NCI-H1694 treated with DMSO at 0.1 percent for 48 hours (cell line): ENCODE measurements at places on chromosomes 4 and X.

- DNase-seq: no peak
These were observed 40.4 kb downstream of the EFHC2 start for GRCh38 chrX:44303119-44303518.

DNA sequence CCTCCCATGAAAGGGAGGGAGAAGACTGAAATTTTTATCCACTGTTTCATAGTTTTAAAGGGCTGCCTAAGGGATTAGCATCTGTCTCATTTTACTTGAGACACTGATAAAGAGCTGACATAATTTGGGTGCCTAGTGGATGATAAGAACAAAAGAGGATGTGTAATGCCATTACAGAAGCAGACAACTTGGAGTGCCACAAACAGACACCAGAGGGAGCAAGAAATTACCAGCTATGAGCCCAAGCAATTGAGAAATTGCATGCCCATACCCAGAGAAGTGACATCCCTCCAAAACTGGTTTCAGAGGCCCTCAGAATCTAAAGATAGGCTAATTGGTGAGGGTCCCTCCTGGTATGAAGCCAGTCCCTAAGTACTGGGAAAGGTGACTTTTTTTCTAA is 38.5 kb upstream of the POU3F4 start:
- no peak for DNase-seq

DNA sequence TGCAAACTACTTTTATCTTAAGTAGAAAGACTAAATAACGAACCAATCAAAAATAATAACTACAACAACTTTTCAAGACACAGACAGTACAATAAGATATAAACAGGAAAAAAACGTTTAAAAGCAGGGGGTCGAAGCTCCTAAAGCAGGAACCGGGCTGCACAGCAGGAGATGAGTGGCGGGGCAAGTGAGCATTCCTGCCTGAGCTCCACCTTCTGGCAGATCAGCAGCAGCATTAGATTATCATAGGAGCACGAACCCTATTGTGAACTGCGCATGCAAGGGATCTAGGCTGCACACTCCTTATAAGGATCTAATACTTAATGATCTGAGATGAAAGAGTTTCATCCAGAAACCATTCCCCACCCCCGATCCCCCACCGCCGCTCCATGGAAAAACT is 146.2 kb downstream of the TEX11 start:
- DNase-seq: no peak

DNA sequence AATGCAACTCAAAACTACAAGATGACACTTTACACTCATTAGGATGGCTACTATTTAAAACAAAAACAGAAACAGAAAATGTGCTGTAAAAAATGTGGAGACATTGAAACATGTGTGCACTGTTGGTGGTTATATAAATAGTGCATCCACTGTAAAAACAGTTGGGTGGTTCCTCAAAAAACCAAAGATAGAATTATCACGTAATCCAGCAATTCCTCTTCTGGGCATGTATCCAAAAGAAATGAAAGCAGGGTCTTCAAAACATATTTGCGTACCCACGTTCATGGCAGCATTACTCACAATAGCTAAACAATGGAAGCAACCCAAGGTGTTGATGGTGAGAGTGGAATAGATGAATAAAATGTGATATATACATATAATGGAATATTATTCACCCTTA is 967.2 kb downstream of the TRAM1L1 start:
- no peak for DNase-seq

GRCh38 chr4:14428125-14428524 is 574.2 kb upstream of the CPEB2 start:
- DNase-seq: no peak

DNA sequence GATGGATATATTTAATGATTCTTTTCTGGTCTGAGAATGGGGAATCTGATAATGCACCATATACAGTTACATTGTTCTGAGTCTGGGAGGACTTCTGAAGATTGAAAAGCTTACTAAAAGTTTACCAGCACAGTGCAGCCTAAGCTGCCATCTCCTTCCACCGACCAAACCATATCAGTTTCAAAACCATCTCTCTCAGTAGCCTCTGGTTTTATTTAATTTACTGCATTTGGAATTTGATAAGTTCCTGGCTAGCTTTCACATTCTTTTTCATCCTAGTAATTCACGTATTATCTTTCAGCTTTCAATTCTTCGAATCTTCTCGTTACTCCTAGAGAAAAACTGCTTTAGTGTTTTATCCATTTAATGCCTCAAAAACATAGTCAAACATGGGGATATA is 181.4 kb upstream of the HCCS start:
- no peak for DNase-seq

GRCh38 chr4:22115262-22115661 is 166.7 kb upstream of the KCNIP4 start:
- no peak for DNase-seq

DNA sequence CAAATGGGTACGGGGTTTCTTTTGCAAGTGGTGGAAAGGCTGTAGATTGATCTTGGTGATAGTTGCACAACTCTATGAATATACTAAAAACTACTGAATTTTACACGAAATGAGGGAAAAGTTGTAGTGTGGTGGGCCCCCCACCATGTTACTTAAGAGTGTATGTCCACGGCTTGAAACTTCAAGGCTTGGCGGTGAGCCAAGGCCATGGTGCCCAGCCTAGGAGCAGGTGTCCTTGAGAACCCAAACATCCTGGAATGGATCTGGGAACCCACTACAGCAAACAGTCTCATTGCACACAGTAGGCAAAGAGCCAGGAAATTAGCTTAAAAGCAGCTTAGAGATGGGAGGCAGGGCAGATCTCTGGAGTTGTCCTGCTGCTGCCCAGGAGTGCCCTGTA is 62.9 kb downstream of the BRCC3 start:
- DNase-seq: no peak

DNA sequence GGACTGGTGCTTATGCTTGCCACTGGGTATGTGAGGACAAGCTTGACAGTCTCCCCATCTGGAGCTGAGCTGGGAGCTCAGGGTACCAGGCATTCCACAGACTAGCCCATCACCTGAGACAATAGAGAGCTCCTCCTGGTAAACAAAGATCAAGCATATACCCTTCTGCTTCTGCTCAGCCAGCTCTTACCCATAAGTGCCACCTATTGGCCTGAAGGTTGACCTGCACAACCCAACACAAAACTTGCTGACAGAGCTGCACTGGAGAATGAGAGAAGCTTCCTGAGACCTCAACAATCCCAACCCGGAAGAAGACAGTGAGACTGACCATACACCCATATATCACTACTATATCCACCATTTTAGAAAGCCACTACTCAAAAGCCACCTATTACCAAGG is 1049.2 kb upstream of the INTU start:
- DNase-seq: no peak

DNA sequence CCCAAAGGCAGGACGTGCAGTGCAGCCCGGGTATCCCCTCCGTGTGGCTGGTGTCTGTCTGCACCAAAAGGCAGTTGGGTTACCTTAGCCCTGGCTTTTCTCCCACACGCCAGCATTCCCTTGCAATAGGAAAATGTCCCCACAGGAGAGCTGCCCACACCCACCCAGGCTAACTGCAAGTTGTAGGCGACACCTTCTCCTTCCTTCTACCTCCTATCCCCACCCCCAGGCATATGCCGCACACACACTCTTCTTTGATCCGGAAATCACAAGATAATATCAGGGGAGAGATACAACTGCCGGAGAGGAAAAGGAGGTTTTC is 444 bp upstream of the APBB2 start:
- DNase-seq: no peak

DNA sequence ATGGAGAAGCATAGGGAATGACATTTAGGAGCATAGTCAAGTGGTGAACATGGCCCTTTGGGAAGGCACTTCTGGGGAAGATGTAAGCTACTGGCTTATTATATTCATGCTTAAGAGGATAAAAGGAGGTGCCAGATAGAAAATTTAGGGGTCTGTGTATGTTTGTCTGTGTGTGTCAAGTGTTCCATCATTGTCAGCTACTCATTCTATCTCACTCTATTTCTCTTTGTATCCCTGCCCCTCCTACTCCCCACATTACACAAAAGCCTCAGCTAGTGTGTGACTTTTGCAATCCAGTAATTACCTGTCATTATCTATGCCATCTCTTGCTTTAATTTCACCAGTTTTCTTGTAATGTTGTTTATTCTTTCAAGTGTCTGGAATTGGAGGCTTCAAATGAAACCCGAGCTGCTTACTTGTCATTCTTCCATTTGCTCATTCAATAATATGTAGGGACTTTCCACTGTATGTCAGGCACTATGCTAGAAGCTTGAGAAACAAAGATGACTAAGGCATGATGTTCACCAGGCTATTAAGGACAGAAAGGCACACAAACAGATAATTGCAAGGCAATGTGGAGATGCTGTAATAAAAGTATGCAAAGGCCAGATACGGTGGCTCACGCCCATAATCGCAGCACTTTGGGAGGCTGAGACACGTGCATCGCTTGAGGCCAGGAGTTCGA is 229.8 kb upstream of the TEX13C start:
- no peak for DNase-seq

GRCh38 chr4:82898322-82899243 is 2.0 kb upstream of the THAP9 start:
- DNase-seq: peak; percentile 8

DNA sequence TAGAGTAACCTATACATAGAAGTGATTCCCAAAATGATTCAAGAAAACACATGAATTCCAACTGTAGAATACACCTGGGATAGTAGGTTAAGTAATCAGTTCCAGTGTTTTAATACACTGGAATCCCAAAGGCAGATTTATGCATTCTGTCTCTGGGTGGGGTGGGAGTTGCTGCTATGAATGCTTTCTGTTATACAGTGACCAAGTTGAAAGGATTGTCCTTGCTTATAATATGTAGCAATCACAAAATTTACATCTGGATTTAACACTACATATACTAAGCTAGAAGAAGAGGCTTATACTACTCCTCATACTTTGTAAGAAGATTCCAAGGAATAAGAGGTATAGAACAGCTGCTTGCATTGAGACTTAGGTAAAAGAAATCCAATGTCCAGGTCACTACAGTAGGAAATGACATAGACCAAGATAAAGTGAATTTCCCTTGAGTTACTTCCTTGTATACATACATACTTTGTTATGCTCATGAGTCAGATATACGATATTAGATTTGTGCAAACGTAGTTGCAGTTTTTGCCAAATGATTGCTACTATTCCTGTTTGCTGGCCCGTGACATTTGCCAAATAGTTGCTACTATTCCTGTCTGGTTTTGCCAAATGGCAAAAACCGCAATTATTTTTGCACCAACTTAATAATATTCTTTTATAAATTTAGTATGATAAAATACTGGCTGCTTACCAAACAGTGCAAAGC is 210.5 kb upstream of the DIAPH2 start:
- no peak for DNase-seq

GRCh38 chr4:5921101-5921980 is 28.5 kb upstream of the CRMP1 start:
- no peak for DNase-seq

DNA sequence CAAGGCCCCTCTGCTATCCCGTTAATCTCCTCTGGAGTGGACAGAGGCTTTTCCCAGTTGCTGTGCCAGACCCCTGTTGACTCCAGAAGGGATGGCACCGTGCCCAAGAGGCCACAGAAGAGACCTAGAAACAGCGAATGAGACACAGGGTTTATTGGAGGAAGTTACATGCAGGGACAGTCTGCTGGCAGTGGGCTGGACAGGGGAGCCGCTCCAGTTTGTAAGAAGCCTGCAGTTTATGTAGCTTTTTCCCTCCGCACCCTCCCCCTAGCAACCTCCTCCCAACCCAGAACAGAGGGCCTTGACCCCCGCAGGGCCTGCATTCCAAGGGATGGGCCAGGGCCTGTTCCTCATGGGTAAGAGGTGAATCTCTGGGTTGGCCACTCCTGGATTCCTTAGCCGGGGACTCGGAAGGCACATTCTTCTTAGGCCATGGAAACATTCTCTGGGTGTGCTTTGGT is 216.8 kb upstream of the PSAPL1 start:
- no peak for DNase-seq

- no peak for DNase-seq
These were observed 272.8 kb upstream of the PUDP start for GRCh38 chrX:7420717-7421116.

DNA sequence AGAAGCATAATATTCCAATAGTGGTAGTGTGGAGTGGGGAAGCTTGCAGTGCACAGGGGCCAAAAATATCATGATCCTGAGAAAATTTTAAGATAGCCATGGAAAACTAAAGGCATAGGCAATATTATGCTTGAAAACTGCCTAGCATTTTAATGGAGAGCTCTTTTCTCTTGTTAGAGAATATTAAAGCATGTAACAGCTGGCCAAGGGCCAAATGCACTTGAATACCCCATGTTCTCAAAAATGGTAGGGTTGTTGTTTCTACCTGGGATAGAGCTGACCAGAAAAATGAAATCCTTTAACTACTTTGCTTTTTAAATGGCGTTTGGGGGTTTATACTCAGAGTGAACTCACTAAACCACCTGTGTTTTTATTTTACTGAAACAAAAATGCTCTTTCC is 739.6 kb upstream of the SLIT2 start:
- no peak for DNase-seq

GRCh38 chr4:126369076-126369475 is 1054.3 kb downstream of the FAT4 start:
- DNase-seq: no peak

DNA sequence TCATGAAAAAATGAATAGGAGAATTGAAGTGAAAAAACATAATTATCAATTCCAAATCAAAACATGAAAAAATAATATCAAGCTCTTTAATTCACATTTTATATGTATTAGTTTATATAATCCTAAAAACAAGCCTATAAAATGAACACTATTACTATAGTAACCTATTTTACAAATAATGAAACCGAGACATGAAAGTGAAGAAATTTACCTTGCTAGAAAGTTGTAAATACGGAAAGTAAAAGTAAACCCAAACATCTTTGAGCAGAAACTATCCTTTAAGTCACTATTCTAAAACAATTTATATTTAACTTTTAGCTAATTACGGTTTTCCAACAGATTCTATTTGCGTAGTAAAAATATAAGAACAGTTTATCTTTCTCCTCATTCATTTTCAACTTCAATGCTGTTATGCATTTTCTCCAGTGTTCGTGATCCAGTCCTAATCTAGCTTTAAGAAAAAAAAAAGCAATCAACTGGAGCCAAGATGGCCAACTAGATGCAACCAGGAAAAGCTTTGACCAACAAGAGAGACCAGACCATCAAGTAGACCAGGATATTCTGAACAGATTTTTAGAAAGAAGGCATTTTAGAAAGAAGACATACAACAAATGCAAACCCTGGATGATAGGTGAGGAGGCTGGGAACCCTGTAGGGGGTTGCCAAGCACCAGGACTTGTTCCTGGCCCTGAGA is 67.0 kb downstream of the DDX53 start:
- no peak for DNase-seq

DNA sequence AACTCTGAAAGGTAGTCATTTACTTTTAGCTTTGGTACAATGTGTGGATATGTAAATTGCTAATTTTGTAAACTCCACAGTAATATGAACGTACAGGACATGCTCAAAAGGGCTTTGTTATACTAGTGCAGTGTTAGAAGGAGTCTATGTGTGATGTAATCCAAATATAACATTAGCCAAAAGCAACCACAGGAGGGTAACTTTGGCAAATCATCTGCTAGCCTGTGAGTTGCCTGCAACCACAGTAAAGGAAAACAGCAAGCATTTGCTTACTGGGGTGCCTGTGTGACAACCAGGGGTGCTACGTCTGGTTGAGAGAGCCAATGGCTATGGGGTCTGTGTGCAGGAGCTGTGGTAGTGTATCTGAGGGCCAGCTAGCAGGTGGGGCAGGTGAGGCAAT is 245.8 kb downstream of the ADAMTS3 start:
- no peak for DNase-seq

- no peak for DNase-seq
These were observed 35.0 kb downstream of the AMMECR1 start for GRCh38 chrX:110282922-110283321.
